Stimulated activated CD8-positive, alpha-beta memory T cell treated with anti-CD3 and anti-CD28 coated beads, Interleukin-7, amount 100 ng/mL, for 4 hours (primary cell): ENCODE measurements at places on chromosomes 16 and 17.

GRCh38 chr17:43949781-43950180, 4.0 kb downstream of the PYY start:
- no peak for DNase-seq

- peak; percentile 72 for DNase-seq
Observed at GRCh38 chr16:50266337-50267091, at the start of gene ADCY7. Gene ADCY7 (plus strand): TSS chr16:50266551. CDS start chr16:50288180, 21,629 bp downstream.

DNA sequence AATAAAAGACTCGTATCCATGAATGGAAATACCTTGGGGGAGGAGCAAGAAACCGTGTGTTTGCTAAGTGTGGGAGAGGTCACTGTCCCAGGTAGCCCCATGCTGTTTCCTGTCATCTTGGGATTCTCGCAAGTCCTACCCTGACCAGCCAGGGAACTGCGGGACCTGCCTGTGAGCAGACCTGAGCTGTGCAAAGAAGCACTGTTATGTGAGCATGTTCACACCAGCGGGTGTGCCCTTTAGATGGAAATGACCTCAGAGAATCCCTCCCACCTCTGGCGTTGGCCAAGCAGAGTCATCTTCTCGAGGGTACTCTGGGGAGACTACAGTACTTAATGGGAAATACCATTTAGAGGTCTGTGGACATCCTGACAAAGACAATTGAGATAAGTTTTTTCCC, 127.0 kb upstream of the MON1B start:
- no peak for DNase-seq

DNA sequence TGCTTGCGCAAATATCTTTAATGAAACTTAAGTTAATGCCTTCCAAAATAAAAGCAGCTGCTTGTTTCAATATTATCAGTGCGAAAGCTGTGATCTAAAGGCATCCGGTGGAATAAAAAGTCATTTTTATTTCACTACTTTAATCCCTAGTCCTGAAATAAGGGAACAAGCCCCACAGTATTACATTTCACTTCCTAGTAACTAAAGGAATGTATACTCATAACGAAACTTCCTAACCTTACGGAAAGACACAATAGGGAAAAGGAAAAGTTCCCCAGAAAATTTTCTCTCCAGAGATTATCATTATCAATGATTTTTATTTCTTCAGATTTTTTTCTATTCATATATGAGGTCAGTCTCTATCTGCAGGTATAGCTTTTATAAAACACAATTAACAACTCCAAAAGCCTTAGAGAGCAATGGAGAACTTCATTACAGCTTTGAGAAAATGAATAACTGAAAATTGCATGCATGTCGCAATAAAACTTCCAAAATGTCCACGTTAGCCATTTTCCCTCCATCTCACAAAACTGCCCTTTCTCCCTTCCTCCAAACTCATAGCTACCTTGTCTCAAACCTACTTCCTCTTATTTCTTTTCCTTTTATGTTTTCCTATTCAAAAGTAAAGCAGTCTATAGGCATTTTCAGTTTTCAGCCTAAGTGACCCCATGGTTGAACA, 154.3 kb upstream of the MED13 start:
- DNase-seq: no peak

DNA sequence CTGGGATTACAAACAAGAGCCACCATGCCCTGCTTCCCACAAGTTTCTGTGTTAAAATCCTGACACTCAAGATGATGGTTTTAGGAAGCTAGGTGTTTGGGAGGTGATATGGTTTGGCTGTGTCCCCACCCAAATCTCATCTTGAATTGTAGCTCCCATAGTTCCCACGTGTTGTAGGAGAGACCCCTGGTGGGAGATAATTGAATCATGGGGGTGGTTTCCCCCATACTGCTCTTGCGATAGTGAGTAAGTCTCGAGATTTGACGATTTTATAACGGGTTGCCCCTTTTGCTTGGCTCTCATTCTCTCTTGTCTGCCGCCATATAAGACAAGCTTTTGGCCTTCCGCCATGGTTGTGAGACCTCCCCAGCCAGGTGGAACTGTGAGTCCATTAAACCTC, 17.2 kb upstream of the SMG1 start:
- DNase-seq: no peak

GRCh38 chr16:73064212-73064993, 16.5 kb upstream of the ZFHX3 start:
- no peak for DNase-seq

DNA sequence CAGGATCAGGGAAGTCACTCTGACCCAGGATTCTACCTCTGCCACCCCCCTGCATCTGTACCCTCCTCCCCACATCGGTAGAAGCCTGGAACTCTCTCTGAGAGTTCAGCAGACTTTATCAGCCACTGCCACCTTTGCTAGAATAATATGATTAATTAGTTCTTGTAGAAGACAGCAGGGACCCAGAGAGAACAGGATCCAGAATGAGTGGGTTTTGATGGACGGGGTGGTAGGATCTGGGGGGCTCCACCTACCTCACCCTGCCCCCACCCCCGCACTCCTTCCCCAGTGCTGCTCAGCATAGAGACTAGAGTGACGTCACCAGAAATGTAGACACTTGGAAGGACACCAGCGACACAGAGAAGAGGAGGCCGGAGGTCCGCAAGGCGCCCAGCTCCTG, 33.5 kb downstream of the ABCC6 start:
- DNase-seq: no peak

DNA sequence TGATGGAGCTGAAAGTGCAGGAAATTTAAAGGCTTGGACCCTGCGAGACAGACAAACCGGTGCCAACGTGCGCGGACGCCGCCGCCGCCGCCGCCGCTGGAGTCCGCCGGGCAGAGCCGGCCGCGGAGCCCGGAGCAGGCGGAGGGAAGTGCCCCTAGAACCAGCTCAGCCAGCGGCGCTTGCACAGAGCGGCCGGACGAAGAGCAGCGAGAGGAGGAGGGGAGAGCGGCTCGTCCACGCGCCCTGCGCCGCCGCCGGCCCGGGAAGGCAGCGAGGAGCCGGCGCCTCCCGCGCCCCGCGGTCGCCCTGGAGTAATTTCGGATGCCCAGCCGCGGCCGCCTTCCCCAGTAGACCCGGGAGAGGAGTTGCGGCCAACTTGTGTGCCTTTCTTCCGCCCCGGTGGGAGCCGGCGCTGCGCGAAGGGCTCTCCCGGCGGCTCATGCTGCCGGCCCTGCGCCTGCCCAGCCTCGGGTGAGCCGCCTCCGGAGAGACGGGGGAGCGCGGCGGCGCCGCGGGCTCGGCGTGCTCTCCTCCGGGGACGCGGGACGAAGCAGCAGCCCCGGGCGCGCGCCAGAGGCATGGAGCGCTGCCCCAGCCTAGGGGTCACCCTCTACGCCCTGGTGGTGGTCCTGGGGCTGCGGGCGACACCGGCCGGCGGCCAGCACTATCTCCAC, at the start of gene NOG:
NOG (plus strand) TSS at position 54 of the 674 bp plus-strand sequence; CDS start at position 579, 525 bp downstream.
- peak; percentile 33 for DNase-seq

GRCh38 chr16:4309833-4310266, 6.0 kb upstream of the GLIS2 start:
- DNase-seq: peak; percentile 43

GRCh38 chr16:53495325-53495724, 7.7 kb downstream of the AKTIP start:
- no peak for DNase-seq

GRCh38 chr17:17890773-17891759, 54.3 kb upstream of the SREBF1 start:
- DNase-seq: no peak

GRCh38 chr17:50018909-50019308, 23.9 kb upstream of the DLX3 start:
- DNase-seq: no peak

DNA sequence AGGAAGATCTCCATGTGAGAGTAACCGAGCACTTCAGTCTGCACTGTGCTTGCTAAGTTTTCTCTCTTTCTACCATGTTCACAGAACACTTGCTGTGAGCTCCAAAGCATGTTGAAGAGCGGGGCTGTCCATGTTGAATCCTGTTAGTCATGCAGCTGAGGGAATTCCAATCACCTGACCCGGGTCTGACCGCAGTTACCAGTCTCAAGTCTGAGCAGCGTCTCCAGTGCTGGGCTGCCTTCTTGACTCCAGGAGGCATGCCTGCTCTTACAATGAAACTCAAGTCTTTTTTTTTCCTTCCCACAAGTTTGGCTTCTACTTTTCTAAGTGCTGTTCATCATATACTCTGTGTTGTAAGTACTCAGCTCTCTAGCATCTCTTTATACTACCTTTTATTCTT, 44.3 kb downstream of the HOXB1 start:
- no peak for DNase-seq

GRCh38 chr17:7042501-7043181, 1.3 kb downstream of the SLC16A11 start:
- no peak for DNase-seq

GRCh38 chr17:34172390-34172918, 82.6 kb upstream of the CCL2 start:
- DNase-seq: no peak

GRCh38 chr17:4735876-4736651, 3.6 kb upstream of the ZMYND15 start:
- no peak for DNase-seq

DNA sequence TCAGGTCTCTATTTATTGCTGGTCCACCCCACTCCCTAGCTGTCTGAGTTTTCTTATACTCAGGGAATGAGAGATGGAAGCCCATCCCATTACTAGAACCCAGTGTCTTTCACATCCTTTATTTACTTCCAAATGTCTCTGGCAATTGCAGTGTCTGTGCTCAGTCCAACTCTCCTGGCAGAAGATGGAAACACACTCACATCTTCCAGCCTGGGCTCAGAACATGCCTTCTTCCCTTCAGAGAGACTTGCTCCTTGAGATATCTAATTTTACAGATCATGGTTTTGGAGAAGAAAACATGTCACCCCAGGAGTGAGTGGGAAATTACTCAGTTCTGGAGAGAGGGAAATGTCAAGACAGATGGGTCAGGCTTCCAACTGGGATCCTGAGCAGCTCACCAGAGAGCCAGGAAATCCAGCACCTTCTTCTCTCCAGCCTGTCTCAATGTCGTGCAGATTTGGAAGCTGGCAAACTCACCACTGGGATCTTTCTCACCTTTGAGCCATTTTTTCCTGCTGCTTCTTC, 494.4 kb downstream of the HS3ST4 start:
- no peak for DNase-seq
